NCI-H1105 treated with DMSO at 0.1 percent for 48 hours (cell line): ENCODE measurements at places on chromosomes 12 and 14.

DNA sequence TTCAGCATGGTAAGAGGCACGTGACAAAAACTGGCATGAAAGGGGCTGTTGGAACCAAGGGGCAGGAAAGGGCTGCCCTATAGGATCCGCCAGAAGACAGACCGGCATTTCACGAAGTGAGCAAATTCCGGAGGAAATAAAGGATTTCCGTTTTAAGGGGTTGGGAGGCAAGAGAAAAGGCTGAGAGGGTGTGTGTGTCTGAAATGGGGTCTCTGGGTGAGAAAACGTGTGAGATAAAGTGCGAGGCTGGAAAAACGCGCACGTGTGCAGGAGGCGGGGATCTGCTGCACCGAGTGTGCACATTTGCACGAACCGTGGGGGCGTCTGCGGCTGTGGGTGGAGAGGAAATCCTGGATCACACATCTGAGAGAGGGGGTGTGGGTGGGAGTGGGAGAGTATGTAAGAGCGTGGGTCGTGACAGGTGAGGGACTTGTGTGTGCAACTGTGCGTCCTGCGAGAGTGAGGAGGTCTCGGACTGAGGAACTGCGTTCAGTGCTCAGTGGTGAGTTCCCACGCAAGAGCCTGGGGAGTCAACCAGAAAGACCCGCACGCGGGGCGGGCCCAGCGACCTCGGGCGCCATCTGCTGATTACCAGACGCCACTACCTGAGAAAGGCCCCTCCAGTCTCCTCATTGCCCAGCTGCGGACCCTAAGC lies 37.0 kb upstream of the P2RX7 start:
- peak; percentile 77 for DNase-seq

GRCh38 chr12:97229004-97229403 lies 233.6 kb upstream of the RMST start:
- DNase-seq = peak; percentile 100

- no peak for DNase-seq
Measured at GRCh38 chr14:91523972-91524371, 13.9 kb upstream of the PPP4R3A start.

- no peak for DNase-seq
Measured at GRCh38 chr14:102248121-102248520, 56.8 kb downstream of the MOK start.

- DNase-seq = no peak
Measured at GRCh38 chr12:117441751-117442150, 80.3 kb upstream of the NOS1 start.

DNA sequence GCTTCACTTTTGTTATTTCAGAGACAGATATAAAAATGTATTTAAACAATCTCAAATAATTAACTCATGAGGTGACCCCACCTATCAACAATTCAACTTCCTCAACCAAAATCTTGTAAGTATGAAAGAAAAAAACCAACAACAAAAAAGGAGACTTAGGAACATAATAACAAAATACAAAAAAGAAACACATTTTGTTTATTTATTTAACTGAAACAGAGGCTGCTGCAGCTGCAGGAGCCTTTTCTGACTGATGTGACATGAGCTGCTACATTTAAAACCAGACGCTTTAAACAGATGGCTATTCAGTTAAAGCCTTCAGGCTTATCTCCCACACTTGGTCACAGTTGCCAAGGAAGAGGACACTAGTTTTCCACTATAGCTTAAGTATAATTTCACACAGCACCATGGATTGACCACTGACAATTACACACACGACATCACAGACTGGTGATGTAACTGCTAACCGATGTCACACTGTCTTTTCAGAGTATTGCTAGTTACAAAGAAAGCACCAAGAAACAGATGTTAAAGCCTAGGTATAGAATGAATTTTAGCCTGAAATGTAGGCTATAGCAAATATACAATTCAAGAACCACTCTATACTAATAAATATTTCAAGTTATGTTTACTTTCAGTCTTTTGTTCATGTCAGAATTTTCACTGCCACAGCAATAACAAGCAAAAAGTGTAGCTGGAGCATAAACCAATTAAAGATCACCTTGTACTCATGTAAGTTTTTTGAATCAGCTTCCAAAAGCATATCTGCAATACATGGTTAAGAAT lies 113.0 kb downstream of the MED13L start:
- no peak for DNase-seq

- DNase-seq = no peak
Measured at GRCh38 chr12:85765453-85765869, 70.7 kb downstream of the RASSF9 start.

DNA sequence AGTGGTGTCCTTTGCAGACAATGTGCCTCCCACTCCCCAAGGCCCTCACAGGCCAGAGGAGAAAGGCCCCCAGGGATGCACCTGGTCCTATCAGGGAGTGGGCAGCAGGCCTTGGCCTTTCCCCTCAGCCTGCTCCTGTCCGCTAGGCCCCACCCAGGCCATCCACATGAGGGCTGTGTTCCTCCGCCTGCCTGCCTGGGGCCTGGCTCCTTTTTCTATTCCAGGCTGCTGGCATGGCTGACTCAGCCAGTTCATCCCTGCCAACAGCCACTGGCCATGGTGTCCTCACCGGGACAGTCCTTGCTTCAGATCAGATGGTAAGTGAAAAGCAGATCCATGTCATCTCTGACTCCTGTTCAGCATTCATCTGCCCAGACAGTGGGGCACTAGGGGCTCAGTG lies 13.4 kb downstream of the ISM2 start:
- DNase-seq = no peak

DNA sequence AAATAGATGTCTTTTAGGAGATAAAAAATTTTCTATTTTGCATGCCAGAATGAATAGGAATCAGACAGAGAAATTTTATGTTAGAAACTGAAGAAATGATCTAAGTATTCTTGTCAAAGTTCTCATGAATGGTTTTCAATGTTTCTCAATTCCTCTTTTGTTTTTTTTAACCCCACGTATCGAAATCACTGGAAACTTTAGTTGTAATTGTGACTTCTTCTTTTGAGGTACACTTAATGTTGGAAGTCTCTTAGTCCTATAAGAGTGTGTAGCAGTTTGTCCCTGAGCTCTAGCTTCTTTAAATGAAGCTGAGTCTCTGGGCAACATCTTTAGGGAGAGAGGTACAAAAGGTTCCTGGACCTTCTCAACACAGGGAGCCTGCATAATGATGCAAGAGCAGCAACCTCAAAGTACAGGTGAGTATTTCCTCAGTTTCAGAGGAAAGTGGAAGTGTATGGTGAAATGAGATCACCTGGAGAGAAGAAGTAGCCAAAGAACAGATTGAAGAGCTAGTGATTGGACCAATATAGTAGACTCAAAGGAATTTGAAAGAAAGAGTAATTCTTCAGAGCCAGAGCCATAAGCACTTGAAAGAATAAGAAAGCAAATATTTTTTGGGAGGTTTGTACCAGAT lies at the start of gene CLEC6A:
Gene CLEC6A, plus strand, starts transcription at position 236 of the 634 bp plus-strand sequence. Its CDS starts 150 bp downstream, at position 386.
- no peak for DNase-seq

DNA sequence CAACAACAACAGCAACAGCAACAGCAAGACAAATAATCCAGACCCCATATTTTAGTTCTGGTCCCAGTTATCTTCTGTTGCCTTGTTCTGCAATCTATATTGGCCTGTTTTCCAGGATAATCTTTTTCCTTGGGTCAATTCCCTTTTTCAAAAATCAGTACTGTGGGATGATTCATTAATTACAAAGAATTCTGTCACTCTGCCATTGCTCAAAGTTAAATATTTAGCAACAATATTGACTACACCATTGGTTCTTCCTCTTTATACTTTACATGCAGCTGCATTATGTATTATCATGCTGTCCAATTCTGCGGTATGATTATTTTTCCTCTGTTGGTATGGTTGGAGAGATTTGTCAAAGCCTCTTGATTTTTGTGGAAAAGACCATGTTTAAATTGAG lies 10.1 kb upstream of the GALNT8 start:
- no peak for DNase-seq

DNA sequence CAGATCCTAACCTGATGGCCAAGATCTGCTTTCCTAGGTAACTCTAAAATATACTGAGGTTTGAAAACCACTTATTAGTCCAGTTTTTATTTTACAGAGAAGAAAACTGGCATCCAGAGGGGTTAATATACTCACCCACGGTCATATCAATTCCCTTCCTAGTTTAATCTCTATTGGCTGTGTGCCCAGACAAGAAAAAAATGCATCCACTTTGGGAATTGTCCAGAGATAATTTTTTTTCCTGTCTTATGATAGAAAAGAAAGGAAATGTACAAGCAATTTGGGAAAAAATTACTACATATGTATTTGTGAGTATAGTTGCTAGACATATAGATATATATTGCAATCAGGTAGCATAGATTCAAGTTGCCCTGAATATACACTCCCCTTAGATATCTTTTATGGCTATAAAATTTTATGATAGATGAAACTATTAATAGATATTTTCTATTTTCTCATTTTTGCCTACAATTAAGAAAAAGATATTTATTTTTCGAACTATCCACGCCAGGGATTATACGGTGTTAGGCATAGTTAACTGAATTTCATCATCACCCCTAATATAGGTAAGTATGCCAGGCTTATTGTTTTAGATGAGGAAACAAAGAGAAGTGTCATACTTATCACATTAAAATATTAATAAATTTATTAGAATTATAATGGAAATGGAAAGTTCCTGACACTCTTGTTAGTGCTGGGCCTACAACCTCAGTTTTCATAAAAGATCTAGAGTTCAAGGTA lies 100.5 kb upstream of the SLC38A2 start:
- DNase-seq = peak; percentile 81

DNA sequence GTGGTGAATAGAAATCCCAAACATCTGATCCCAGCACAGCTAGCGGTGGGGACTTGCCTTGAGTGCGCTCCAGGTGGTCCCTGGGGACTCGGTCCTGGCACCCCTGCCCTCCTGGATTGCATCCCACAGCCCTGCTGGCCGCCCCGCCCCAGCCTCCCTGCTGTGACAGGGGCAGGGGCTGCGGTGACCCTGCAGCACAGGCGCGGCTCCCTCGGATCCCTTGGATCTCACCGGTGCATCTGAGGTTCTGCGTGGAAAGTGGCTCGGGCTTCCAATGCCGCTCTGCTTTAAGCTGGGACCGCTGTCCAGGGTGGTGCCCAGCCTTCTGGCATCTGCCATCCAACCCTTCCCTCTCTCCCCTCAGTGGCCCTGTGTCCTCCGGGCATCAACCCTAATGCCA lies 16.0 kb downstream of the ANKRD9 start:
- DNase-seq = no peak

DNA sequence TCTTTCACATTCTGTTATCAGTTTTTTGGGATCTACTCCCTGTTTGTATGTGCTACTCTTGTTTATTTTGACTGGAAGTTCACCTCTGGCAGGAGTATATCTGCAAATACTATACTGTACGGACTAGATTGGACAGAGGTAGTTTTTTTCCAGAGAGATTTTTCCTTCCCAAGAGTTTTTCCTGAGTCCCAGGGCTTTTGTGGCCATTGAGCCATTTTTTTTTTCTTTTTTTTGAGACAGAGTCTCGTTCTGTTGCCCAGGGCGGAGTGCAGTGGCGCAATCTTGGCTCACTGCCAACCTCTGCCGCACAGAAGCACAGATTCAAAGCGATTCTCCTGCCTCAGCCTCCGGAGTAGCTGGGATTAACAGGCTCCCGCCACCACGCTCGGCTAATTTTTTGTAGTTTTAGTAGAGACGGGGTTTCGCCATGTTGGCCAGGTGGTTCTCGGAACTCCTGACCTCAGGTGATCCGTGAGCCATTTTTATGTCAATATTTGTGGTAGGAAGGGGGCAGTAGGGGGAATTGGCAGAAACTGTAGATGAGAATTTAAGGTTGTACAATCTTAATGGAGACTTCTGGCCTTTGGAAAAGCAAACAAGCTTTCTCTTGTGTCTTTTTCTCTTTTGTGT lies 19.4 kb downstream of the KTN1 start:
- peak; percentile 12 for DNase-seq

DNA sequence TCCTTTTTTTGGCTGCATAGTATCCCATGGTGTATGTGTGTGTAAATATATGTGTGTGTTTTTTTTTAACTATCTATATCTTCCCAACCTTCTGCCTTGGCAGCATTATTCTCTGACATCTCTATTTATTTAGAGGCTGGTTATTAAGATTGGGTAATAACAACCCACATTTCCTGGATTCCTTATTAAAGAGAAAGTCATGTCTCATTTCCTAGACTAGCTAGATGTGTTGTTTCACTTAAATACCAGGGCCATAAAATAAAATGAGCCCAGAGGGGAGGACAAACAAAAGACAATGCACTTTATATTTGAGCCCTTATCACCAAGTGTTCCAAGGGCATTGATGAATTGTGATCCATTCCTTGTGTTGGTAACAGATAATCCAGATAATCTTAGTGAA lies 169.1 kb downstream of the SLC5A8 start:
- DNase-seq = no peak

DNA sequence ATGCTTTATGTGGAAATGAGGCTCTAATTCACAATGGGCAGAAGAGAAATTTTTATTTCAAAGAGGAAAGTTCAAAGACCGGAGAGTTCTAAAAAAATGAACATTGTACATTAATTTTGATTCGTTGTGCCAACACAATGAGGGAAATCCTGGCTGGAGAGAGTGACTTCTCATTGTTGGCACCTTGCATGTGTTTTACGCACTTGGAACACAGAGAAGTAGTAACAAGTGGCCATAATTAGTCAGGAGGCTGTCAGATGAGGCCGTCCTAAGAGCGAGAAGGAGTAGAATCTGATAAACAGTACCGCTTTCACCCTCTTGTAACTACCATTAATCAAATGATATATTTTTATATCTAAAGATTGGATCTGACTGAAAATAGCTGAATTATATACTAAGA lies 6.9 kb downstream of the LMO3 start:
- DNase-seq = peak; percentile 81

- no peak for DNase-seq
Measured at GRCh38 chr14:47826809-47827208, 151.4 kb upstream of the MDGA2 start.
